ENCODE measurements at places on chromosomes 7 and 10.
A peak's percentile ranks its signal among the peaks of the same experiment; 100 is the strongest.

DNA sequence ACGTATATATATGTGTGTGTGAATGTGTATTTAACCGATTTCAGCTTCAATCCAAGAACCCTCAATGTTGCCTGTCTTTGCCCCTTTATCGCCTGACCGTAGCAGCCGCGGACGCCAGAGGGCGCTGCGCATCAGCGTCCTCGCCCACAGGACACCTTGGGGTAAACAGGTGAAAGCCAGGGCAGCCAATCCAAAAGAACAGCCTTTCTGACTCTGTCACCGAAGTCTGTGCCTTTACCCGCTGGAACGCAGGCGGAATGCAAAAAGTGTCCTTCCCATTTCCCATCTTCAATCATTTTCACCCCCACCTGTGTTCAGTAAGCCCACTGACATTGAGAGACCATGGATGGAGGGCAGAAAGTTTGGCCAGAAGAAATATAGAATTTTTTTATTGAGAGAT lies 3.6 kb downstream of the NXPH1 start:
- peak; percentile 3 for DNase-seq

DNA sequence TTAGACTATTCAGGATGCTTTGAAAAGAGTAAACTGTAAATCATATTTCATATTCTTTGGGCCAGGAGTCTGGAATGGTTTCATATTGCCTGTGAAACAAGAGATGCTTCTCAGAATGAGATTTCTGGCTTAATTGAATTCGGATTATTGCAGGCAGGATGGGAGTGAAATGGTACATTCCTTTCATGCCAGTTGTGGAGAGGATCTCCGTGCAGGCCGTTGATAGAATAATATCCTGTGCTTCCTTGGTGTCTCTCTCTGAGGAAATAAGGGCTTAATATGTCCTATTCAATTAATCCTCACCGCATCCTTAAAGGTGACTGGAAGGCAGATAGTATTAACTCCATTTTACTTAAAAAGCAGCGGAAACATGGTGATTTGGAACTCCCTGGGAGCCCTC lies 56.6 kb downstream of the CUX1 start:
- no peak for DNase-seq

DNA sequence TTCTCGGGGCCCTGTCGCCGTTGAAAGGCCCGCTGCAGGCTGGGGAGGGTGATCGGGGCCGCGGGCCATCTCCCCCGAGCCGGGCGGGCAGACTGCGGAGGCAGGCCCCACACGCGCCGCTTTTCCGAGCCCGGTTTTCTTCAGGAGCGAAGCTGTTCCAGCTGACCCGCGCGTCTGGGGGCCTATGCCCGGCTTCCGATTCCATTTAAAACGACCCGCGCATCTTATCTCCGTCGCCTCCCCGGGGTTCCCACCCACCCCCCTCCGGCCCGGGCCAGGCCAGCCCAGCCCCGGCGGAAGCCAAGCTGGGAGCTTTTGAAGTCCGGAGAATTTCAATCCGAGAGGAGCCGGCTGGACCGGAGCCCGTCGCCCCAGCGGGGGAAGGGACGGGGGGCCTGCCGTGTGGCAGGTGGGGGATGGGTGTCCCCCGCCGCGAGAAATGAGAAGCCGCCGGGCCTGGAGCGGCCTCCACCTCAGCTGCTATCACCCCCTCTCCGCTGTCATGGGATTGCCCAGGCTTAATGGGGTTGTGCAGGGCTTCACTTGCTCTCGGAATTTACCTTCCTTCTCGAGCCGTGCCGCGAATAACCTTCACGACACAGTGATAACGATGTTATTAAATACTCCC lies 3.1 kb upstream of the EVX1 start:
- DNase-seq = no peak

GRCh38 chr10:24382979-24383663 lies 174.2 kb downstream of the KIAA1217 start:
- DNase-seq = no peak

DNA sequence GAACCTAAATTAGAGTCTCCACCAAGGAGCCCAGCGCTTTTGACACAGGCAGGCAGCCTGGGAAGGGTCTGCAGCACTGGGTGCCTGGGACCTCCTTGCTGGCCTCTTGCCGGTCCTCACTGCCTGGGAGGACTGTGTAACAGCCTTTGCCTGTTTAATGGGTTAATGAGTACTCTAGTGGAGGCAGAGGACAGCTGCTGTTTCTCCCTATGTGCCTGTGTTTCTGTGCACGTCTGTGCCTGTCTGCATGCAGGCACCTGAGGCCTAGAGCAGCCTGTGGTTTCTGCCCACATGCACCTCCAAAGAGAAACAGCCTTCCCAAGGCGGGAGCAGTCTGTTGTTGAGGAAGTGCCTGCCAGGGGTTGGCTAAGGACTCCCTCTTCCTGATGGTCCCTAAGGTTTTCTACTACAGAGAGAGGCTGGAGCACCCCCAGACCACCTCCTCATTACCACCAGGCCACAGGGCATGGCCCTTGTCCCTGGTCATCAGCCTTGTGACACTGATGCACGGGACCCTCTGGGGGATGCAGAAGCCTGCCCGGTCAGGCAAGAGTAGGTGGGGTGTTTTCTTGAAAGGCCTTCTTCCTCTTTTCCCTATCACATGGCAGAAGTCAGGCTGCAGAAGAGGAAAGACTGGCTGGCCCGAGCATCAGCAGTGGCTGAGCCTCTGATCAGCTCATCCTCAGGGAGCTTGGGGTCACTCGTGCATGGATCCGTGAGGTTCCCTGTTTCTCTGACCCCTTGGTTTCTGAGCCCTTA lies 14.2 kb downstream of the SLC29A3 start:
- DNase-seq = no peak

- peak; percentile 89 for DNase-seq
Observed at GRCh38 chr7:45897042-45897690, 8.9 kb downstream of the IGFBP1 start.

GRCh38 chr10:43689618-43689954 lies 40.9 kb upstream of the ZNF32 start:
- DNase-seq = peak; percentile 41

DNA sequence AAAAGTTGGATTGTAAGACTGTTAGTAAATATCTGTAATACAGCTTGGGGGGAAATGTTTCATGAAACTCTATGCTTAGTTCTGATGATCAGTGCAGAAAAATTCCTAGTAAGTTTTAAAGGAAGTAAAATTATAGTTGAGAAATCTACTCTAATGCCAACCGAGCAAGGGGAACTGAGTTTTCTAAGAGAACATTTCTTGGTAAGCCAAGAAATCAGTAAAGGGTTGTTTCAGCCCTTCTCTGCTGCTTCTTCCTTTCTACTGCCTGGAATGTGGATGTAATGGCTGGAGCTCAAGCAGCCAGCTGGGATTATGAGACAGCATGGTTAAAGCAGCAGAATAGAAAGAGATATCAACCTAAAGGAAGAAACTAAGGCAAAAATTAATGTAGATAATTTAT lies 15.9 kb upstream of the AKR1B1 start:
- no peak for DNase-seq

- DNase-seq = no peak
Observed at GRCh38 chr10:102001435-102002068, 54.4 kb downstream of the ARMH3 start.

- DNase-seq = no peak
Observed at GRCh38 chr7:110592557-110592956, 498.4 kb upstream of the LRRN3 start.

DNA sequence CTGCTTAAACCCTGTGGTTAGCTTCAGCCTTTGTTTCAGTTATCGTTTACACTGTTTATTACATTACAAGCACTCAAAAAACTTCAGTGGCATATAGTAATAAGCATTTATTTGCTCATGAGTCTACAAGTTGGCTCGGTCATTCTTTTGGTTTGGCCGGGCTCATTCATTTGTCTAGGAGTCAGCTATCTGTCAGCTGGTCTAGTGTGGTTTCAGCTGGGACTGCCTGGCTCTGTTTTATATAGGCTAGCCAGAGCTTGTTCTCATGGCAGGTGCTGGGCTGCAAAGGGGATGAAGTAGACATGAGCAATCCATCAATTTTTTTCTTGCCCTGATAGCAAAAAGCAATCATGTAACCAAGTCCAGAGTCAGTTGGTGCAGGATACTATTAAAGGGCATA lies 103.6 kb downstream of the MKLN1 start:
- peak; percentile 5 for DNase-seq

GRCh38 chr10:44725404-44725803 lies 185.7 kb upstream of the TMEM72 start:
- DNase-seq = no peak

- DNase-seq = peak; percentile 5
Observed at GRCh38 chr7:121202834-121203233, 126.0 kb upstream of the WNT16 start.

DNA sequence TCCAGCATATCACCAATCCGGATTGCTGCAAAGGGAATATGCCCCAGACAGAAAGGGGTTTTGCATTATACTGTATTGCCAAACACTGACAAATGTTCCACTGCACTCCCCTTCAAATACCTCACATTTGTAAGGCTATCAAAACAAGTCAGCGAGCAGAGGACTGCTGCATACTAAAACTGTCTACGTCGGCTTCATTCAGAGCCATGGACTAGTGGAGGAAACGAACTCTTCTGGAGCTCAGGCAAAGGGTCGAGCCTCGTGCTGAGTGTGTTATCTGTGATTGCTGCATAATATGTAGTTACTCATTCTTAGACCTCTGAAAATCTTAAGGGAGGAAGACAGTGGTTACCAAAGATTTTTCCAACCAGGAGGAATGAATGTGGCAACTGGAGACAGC lies 200.2 kb downstream of the DYNC1I1 start:
- no peak for DNase-seq

DNA sequence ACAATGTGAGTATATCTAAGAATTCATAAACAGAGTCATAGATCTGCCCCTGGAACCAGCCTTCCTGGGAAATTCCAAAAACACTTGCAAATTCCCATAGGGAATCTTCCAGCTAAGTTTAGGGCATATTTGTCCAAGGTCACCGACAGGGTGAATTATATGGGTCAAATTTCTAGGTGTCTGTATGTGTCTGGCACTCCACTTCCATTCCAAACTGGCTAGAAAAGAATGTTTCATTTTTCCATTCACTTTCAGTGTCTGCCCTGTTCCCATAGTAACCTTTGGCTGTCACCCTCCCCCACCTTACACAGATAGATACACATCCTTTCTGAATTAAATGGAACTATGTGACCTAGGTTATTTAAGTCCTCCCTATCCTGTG lies 230.9 kb downstream of the CREB5 start:
- DNase-seq = no peak

DNA sequence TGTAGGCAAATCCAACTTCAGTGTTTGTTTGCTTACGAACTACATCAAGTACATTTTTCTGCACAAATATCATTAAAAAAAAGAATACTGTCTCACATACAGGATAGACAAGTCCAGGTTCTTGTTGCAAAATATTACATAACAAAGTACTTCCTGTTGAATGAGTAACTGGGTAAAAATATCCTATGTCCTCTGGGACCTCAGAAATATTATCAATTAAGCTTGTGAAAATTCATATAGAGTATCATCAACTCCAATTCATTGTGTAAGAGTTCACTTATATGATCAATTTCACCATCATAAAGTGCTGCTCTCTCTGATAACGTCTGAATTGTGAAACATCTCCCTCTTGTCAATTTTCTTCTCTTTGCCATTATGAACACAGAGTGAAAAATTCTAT lies 22.6 kb downstream of the HERC4 start:
- DNase-seq = no peak

DNA sequence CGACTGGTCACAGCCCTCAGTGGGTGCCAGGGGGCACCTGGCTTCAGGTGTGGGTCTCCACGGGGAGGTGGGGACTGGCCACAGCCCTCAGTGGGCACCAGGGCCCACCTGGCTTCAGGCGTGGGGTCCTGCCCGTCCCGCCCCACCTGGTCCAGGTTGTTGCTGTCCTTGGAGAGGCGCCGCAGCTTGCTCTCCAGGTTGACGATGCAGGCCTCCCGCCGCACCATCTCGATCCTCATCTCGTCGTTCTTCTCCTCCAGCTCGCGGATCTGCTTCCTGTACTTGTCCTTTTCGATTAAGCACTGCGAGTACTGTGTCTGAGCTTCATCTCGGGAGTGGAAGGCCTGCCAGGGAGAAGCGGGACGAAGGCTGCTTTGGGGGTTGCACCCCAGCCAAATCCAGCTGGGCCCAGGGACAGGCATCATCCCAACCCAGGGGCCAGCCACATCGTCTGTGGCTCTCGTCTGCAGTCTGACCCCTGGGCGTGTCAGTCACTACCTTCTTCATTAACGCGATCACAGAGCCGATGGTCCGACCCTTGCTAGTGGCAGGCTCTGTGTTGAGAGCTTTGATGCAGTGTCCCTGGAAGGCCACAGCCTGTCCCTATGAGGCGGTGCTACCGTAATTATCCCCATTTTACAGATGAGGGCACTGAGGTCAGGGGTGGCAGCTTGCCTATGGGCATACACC lies 92.9 kb upstream of the GNA12 start:
- no peak for DNase-seq

GRCh38 chr7:26406433-26406832 lies 114.8 kb downstream of the SNX10 start:
- DNase-seq = no peak

DNA sequence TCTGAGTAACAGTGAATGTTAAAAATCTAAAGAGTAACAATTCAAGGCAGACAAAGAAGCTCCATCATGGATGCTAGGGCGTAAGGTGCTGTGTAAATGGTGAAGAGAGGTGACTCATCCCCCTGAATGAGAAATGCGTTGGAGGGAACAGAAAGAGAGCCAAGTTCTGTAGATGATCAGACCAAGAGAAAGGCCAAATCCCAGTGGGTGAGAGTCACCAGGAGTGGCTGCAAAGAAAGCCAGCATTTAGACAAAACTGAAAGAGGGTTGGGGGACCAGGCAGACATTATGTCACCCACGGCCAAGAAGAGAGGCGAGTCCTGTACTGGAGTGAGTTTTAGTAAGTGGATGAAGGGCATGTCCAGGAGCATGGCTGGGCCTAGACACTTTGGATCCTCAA lies 153.1 kb downstream of the TRIL start:
- peak; percentile 70 for DNase-seq

- DNase-seq = peak; percentile 77
Observed at GRCh38 chr7:151518105-151518946, 1.4 kb downstream of the RHEB start.

- DNase-seq = no peak
Observed at GRCh38 chr10:88237896-88238614, 345.1 kb downstream of the RNLS start.

- no peak for DNase-seq
Observed at GRCh38 chr7:157811946-157812345, 475.1 kb downstream of the DNAJB6 start.

- DNase-seq = no peak
Observed at GRCh38 chr7:128859232-128860157, 3.2 kb upstream of the ATP6V1F start.

DNA sequence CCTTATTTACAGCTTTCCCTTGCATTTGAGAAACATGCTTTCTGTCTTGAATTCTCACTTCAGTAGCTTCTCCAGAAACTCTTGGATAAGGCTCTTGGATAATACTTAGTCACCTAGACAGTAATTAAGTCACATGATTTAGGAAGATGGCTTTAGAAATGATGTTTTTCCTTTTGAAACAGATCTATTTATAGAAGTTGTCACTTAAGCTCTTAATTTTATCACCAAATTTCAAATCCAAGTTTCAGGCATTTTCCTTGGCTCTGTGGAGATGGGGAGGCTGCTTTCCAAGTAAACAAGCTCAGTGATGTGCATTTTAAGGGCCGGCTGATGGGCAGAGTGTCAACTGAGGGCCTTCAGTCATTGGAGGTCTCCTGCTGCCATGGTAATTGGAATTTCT lies 130.3 kb downstream of the SRI start:
- no peak for DNase-seq

- no peak for DNase-seq
Observed at GRCh38 chr7:22114440-22114981, 168.8 kb upstream of the CDCA7L start.
